ENCODE measurements at places on chromosomes 11 and 22.

- DNase-seq = no peak
Observed at GRCh38 chr11:79220171-79220570, 220.7 kb downstream of the TENM4 start.

GRCh38 chr11:8040261-8040920 is 40.6 kb upstream of the TUB start:
- DNase-seq = no peak

GRCh38 chr11:95544095-95544856 is 245.3 kb downstream of the FAM76B start:
- DNase-seq = no peak

DNA sequence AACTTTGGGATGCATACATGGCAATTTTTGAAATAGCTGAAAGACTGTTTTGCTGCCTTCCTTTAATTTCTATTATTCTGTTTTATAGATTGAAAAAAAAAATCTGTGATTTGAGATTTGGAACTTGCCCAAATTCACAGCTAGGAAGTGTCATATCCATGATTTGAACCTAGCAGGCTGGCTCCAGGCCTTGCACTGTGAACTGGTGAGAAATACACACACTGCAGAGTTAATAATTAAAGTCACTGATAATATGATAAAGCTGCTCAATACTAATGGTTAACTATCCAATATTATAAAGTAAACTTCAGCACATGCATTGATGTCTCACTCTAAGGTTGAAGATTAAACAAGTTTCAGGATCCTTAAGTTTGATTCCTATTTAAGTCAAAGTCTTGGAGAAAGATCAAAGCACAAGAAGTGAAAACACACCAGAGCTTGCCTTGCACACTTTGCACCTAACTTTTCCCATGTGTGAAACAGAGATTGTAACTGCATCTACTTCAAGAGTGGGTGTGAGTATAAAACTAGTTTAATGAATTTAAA is 150.6 kb upstream of the CCDC179 start:
- no peak for DNase-seq

DNA sequence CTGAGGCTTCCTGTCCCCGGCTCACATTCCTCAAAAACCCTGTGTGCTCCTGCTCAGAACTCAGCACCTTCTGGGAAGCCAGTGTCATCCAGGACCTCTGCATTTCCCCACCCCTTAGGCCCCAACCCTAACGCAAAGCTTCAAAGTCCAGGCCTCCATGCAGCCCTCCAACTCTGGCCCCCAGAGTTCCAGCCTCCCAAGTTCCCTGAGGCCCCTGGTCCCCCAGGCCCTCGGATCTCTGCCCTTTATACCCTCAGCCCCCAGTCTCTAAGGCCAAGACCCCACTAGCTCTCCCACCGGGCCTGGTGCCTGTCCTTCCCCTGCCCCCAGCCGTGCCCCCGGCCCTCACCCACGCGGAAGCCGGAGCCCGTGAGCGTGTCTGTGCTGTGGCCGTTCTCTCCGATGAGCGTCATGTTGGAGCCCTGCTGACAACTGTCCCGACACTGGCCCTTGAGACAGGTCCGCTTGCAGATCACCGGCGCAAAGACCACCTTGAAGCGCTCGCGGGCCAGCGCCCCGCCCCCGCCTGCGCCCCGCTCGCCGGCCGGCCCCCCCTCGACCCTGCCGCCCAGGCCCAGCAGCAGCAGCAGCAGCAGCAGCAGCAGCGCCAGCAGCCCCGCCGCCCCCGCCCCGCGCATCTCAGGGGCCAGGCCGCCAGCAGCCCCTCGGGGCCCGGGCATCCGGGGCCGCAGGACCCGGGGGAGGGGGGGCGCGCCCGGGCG is 718 bp downstream of the LTBP3 start:
- no peak for DNase-seq

DNA sequence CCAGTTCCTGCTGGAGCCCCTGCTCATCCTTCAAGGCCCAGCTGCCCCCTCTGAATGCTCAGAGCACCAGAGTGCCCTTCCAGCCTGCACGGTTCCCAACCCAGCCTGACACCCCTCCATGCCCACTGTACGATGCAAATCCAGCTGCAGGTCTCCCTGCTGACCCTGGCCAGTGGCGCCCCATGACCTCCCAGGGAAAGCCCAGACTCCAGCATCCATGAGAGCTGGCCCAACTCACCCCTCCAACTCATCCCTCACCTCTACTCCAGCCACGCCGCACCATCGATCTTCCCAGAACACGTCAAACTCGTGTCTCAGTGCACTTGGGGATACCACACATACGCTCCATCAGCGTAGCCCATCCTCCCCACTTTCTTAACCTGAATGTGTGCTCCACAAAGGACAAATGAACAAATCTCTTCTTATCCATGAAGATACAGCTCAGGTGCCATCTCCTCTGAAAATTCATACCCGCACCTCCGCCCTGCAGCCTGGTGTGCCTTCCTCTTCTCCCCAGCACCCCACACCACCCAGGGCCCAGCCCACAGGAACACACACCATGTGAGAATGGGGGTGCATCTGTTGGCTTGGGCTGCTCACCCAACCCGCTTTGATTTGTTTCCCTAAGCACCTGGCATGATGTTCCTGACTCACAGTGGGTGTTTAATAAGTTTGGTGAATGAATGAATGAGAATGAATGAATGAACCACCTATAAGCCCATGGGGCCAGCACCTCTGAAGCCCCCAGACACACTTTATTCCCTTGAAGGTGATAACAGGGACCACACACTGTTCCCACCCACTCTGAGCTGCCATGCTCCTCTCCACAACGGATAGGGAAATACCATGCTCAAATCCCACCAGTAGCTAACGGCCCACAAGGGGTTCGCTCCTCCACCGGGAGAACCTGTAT is 6.2 kb downstream of the PLA2G6 start:
- no peak for DNase-seq
